ENCODE measurements at places on chromosomes 2 and 18.
A peak's percentile ranks its signal among the peaks of the same experiment; 100 is the strongest.

DNA sequence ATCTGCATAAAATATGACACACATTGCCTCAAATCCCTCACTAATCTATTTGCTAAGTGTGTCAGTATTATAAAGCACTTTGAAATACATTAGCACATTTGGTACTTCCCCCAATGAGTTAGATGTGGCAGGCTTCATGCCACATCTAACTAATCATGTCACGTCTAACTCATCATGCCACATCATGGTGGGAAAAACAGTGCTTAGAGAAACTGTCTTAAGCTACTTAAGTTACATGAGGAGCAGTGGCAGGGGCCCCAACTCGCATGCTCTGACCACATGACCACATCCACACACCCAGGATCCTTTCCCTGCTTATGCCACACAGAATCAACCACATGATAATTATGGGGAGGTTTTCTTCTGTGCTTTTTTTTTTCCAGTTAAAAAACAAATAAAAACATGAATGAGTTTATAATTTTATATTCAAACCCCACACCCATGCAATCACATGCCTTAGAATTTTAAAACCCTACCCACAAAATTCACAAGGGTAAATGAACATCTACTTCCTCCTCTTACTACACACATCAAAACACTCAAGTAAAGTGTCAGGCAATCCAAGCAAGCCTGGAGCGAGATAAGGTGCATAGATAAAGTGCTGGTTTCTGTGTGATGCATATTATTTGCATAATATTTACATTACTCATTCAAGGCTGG lies 1.6 kb downstream of the ABCA12 start:
- DNase-seq, result no peak

DNA sequence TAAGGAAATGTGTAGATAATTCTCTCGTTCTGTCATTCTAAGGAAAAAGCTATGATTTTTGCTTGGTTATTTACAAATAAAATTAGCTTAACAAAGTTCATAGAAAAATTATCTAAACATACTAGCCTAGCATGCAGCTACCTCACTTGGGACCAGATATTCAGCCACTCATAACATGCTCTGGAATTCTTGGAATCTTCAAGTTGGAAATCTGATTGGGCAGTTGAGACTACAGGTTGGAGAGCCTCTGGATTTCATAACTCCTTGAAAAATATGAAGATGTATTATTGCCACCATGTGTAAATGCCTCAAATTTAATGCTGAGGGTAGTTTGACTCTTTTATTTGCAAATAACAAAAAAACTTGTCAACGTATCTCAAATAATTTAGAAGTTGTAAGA lies 132.2 kb upstream of the GULP1 start:
- DNase-seq, result no peak

DNA sequence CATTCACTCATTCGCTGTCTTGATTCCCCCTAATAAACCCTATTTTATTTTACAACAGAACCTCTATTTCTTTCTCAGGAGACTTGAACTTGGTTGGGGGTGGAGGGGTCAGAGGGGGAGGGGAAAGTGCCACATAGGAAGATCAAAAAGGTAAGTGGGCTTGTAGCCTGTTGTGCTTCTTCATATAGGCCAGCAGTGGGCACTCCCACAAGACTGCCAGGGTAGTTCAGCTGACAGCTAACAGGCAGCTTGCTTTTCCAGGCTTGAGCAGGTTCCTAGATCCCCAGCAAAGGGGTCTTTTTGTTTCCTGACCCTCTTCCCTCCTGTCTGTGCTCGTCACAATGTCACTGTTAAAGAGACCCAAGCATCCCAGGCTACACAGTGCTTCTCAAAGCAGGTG lies 829 bp upstream of the KIAA2012 start:
- no peak for DNase-seq

GRCh38 chr2:140639628-140640027 lies 1491.2 kb downstream of the LRP1B start:
- no peak for DNase-seq

DNA sequence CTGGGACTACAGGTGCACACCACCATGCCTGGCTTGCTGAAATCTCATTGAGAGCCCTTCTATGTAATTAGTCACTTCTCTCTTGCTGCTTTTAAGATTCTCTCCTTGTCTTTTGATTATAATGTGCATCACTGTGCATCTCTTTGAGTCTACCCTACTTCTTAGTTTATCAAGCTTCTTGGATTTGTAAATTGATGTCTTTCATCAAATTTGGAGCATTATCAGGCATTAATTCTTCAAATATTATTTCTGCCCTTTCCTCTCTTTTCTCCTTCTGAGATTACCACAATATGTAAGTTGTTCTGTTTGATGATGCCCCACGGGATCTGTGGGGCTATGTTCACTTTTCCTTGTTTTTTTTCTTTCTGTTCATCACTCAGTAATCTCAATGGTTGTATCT lies 9.0 kb upstream of the MARCO start:
- DNase-seq, result no peak

DNA sequence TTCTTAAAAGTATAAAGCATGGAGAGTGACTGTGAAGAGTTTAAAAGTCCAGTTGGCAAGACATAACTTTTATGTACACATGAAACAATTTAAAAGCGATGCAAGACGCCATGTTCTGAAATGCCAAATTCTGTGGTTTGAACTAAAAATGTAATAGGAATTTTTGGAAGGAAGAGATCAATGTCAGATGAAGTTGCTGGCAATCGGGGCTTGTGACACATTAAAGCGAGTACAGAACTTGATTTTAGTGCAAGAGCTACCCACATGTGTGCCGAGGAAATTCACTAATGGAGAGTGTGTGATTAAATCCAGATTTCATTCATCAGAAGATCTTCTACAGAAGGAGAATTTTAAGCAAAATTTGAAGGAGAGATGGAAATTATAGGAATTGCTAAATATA lies 220.2 kb upstream of the CCDC68 start:
- no peak for DNase-seq

GRCh38 chr2:215946586-215946985 lies 66.8 kb downstream of the MREG start:
- no peak for DNase-seq

DNA sequence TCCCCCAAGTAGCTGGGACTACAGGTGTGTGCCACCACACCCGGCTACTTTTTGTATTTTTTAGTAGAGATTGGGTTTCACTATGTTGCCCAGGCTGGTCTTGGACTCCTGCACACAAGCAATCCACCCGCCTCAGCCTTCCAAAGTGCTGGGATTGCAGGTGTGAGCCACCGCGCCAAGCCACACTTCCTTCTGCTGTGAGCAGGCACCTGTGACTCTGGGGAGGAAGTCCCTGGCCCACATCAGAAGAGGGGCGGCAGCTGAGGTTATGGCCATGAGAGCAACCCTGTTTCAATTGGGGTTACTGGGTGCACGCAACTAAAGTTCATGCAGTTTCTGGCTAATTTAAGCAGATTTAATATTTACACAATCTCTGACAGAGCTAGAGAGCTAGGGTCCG lies 91.0 kb downstream of the PLB1 start:
- DNase-seq, result peak; percentile 62

DNA sequence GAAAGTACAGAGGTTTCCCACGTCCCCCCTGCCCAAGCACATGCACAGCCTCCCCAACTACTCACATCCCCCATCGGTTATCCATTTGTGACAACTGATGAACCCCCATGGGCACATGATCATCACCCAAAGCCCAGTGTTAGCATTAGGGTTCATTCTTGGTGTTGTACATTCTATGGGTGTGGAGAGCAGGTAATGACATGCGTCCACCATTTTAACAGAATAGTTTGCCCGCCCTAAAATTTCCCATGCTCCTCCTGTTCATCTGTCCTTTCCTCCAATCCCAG lies 74.3 kb downstream of the LONRF2 start:
- no peak for DNase-seq
